ENCODE measurements at places on chromosomes 7 and 10.

GRCh38 chr7:140215281-140215680 lies 38.5 kb upstream of the KDM7A start:
- DNase-seq: no peak

DNA sequence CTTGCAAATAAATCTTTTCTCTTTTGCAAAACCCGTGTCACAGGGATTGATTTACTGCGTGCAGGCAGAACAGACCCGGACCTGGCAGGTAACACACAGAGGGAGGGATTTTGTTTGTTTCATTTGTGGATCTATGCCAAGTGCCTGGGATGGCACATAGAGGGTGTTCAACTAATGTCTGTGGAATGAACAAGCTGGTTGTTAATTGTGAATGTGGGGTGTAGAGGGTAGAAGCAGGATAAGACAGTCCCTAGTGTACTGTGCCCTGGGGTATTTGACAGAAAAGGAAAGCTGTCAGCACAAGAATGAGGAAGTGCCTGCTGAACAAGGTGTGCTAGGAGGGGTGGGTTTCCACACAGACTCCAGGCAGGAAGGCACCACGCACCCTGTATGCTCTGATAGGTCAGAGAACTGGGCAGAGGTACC lies 331.8 kb downstream of the CALN1 start:
- no peak for DNase-seq

GRCh38 chr7:118836933-118837332 lies 612.4 kb downstream of the ANKRD7 start:
- no peak for DNase-seq

- no peak for DNase-seq
Measured at GRCh38 chr7:112505495-112505894, 24.7 kb downstream of the LSMEM1 start.

GRCh38 chr10:132249226-132249724 lies 58.5 kb downstream of the STK32C start:
- DNase-seq: no peak

DNA sequence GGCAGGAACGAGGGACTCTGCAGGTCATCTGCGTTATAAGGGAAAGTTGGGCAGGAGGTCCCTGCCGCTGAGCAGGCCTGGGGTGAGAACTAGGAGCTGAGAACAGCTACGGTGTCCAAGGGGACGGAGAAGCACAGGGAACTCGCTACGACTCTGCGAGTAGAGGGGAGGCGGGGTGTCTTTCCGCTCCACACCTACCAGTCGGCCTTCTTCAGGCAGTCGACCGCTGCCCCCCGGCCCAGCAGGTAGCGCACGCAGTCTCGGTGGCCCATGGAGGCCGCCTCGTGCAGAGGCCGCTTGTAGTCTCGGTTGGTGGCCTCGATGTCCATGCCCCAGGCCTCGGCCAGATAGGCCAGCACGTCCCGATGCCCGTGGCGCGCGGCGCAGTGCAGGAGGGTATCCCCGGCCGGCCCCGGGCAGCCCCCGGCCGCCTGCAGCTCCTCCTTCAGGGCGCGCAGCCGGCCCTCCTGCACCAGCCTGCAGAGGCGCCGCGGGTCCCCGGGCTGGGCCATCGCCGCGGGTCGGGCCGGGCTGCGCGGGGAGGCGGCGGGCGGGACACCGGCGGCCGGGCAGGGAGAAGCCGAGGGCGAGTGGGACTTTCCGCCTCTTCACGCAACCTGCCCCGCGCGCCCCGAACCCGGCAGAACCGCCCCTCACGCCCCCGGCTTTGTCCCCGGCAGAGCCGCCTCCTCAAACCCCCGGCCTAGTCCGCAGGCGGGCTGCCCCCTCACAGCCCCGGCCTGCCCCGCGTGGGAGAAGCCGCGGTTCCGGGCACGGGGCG lies 660 bp downstream of the ANKRD16 start:
- DNase-seq: no peak

DNA sequence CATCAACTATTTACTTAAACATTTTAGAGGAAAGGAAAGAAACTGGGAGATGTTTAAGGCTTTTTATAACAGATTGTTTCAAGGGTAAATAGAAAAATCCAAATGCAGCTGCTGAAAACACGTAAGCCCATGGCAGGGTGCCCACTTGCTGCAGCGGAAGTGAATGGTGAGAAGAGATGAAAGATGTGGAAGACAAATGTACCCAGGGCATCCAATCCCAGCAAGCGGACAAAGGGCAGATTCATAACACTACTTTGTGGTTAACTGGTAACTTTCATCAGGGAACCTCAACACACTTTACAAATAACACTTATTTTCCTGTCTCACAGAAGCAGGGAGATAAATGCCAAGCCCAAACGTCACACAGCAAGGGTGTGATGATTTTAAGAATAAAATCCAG lies 358.4 kb downstream of the KCNMA1 start:
- no peak for DNase-seq

DNA sequence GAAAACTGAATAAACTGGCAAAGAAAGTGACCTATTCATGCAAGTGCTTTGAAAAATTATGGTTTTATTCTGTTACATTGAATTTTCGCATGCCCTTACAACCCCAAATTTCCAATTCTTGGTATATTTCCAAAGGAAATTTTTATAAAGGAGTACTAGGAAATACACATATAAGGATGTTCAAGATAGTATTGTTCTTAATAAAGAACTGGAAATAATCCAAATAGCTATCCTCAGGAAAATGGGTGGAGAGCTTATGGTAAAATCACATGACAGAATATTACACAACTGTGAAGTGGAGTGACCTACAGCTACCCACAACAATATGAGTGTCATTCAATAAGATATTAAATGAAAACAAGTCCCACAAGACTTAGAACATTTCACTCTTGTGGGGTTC lies 138.9 kb upstream of the BMPER start:
- no peak for DNase-seq

DNA sequence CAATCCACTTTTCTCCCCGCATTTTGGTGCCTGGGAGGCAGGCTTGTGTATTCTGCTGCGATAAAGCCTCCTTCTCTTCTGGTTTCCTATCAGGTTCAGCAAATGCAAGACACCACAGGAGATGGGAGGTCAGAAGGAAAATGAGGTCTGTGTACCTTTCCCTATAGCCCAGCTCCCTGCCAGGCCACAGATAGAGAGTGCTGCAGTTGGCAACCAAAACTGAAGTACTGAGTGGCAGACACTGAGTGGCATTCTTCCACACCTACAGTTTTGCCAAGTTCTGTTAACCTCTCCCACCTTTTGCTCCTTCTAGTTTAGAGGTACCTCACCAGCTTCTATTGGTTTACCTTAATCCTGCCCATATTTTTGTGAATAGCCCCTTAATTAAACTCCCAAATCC lies 948.4 kb downstream of the SORCS1 start:
- no peak for DNase-seq

DNA sequence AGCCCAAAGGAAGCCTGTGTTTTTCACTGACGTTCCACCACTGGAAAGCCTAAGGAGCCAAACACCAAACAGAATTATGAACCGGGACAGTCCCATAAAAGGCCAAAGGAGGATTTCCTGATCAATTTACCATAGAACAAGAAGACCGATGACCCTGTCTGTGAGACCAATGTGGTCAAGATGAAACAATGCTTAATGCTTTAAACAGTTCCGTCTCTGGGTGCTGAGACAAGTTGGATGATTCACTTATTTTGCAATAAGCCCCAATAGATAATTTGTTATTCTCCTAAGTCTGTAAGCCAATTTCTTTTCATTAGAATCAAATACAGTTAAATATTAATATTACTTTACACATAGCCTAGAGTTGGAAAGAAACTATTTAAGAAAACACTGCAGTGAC lies 134.9 kb downstream of the MICU1 start:
- no peak for DNase-seq

DNA sequence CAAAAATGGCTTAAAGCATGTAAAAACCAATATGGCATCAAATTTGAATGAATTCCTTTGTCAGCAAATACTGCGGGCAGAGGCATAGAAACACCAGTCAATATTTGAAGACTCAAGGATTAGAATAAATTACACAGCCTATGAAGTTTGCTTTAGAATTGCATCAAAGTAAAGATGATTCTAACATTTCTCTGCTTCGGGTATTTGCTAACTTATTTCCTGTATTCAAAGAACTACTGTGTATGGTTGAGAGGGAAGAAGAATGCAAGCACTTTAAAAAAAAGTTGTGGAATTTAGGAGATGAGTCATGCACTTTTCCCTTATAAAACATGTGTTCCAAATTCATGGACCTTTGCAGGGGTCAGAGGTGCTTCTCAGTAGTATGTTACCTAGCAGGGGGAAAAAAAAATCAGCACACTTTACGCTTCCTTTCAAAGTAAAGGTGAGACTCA lies 90.1 kb downstream of the PIP4K2A start:
- DNase-seq: no peak

- no peak for DNase-seq
Measured at GRCh38 chr7:32378988-32379387, 111.2 kb downstream of the LSM5 start.

DNA sequence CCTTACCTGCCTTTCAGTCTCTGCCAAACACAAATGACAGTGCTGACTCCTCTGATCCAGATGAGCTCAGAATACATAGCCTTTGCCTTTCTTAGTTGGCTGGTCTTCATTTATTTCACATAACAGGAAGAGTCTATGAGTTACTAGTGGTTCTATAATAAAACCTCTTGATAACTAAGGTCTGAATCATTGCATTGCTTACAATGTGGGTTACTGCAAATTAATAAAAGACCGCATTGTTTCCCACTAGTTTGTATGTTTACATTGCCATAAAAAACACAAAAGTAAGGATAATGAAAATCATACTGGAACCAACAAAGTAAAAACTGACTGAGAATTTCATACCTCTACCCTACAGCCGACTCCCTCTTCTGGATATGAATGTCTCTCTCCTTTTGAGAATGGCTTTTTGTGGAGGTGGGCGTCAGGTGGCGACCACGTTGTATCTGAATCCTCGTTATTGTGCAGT lies 62.0 kb upstream of the AKR1E2 start:
- DNase-seq: no peak

All from type B pancreatic cell (in vitro differentiated cells).